ENCODE measurements at places on chromosomes 1 and 21.

- DNase-seq = no peak
Measured at GRCh38 chr1:247701338-247701737, 15.1 kb downstream of the OR6F1 start.

DNA sequence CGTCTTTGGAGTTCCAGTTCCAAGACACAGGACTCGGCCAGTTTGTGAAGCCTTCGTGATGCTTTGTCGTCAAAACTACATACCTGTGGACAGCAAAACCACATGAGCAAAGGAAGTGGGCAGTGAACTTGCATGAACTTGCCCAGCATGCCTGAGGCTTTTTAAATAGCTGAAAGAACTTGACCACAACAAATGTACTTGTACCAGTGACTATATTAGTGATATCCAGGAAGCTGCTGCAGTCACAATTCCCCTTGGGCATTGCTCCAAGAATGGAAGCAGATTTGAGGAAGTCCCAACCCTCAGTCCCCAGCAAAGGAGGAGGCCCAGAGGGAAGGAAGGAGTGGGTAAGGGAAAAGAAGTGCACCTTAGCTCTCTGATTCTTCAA lies 2.6 kb downstream of the FUCA1 start:
- DNase-seq = no peak

- DNase-seq = no peak
Measured at GRCh38 chr1:21200767-21201166, 24.1 kb upstream of the EIF4G3 start.

- DNase-seq = no peak
Measured at GRCh38 chr1:230548357-230548756, 93.9 kb upstream of the COG2 start.

DNA sequence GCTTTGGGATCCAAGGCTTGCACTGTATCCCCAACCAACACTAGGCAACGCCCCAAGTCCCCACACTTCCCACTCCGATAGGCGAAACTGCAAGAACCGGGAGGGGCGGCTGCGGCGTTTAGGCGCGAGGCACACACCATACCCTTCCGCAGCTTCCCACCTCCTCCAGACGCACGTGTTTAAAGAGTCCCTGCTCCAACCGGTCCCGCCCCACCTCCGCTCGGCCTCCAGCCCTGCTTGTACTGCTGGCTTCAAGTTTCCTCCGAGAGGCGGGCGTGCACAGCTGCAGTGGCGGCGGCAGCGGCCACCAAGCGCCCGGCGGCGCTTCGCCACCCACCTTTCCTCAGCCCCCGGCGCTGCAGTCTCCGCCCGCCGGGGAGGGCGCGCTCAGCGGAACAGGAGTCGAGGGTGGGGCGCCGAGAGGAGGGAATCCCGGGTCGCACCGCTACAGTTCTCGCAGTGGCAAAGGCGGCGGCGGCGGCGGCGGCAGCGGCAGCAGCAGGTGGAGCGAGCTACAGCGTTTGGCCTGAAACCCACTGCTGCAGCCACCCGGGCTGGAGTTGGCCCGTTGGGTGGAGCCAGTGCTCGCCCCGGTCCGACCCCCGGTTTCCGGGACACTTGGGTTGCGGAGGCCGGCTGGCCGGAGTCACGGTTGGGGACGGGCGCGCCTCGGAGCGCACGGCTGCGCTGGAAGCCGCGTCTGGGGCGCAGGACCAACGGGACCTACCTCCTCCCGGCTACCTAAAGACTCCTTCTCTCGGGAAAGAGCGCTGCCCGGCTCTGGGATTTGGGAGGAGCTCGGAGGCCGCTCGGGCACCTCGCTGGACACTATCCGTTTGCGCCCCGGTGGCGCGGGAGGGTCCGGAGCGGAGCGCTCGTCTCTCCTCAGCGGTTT lies at the start of gene CNIH3:
Gene CNIH3, plus strand, starts transcription at position 457 of the 895 bp plus-strand sequence. CDS start 858 bp downstream, outside the sequence.
- peak; percentile 87 for DNase-seq

DNA sequence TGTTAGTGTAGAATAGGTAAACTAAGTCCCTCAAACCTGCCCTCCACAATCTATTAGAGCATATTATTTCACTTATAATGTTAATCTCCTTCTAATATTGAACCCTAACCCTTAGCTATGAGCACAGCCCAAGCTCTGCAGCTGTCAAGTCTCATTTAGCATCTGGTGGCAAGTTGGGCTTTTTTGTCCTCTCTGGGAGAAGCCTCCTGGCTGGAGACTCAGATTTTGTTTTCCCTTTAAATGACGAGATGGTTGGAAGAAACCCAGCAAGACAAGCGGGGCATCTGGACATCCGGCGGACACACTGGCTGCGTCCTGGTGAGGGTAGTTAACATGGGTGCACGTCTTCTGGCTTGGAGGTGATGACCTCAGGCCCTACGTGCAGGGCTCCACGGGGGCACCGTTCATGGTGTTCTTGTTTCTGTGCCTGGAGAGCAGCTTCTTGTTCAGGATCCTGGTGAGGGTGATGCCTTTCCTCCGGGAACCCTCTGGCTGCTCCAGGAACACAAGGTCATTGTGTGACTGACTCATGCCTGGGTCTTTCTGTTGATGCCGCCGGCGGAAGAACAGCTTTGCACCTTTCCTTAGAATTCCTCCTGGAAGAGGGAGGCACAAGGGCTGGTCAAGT lies 9.7 kb upstream of the PRDM15 start:
- DNase-seq = no peak

GRCh38 chr1:23611601-23612327 lies 52.5 kb upstream of the ID3 start:
- no peak for DNase-seq

- no peak for DNase-seq
Measured at GRCh38 chr1:116690396-116690848, 22.9 kb upstream of the IGSF3 start.

- DNase-seq = peak; percentile 44
Measured at GRCh38 chr21:26686278-26686677, 113.2 kb upstream of the CYYR1 start.

DNA sequence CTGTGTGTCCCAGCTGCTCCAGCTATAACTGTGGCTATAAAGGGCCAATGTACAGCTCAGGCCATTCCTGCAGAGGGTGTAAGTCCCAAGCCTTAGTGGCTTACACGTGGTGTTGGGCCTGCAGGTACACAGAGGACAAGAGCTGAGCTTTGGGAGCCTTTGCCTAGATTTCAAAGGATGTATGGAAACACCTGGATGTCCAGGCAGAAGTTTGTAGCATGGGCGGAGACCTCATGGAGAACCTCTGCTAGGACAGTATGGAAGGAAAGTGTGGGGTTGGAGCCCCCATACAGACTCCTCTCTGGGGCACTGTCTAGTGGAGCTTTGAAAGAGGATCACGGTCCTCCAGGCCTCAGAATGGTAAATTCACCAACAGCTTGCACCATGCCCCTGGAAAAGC lies 113.9 kb downstream of the RGS21 start:
- DNase-seq = no peak

DNA sequence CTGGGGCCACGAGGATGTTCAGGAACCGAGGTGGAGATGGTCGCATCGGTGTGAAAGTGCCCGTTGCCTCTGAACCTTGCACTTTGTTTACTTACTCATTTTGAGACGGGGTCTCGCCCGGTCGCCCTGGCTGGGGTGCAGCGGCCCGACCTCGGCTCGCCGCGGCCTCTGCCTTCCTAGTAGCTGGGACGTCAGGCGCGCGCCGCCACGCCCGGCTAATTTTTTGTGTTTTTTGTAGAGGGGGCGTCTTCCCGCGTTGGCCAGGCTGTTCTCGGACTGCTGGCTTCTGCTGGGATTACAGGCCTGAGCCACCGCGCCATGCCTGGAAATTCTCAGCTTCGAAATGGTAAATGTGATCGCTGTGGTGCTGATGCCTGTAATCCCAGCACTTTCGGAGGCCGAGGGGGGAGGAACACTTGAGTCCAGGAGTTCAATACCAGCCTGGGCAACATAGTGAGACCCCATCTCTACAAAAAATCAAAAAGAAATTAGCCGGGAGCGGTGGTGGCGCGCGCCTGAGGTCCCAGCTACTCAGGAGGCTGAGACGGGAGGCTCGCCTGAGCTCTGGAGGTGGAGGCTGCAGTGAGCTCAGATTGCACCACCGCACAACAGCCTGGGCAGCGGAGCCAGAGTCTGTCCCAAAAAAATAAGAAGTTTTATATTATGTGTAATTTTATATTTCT lies 684 bp upstream of the MRPL20 start:
- peak; percentile 16 for DNase-seq

- peak; percentile 53 for DNase-seq
Measured at GRCh38 chr21:14273736-14274538, 58.0 kb downstream of the RBM11 start.

DNA sequence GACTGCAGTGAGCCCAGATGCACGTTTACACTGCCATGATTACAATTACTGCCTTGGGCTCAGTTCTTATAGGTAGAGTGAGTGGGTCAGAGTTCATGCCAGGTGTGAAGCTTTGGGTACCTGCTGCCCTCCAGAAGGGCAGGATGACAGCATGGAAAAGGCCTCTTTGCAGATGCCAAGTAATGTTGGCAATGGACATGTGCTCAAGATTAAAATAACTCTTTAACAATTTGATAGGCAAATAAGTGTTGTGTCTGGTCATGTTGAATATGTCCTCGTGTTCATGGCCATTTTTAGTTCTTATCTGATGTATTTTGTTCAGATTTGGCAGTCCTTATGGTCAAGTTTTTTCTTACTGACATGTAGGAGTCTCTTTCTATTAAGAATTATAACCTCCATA lies 34.8 kb downstream of the S100B start:
- DNase-seq = no peak

DNA sequence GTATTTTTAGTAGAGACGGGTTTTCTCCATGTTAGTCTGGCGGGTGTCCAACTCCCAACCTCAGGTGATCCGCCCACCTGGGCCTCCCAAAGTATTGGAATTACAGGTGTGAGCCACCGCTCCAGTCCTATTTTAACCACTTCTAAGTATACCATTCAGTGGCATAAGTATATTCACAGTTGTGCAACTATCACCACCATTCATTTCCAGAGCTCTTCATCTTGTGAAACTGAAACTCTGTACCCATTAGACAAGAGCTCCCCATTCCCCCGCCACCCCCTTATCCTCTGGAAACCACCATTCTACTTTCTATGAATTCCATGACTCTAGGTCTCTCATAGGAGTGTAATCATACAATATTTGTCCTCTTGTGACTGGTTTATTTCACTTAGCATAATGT lies 40.2 kb upstream of the CAMTA1 start:
- no peak for DNase-seq

DNA sequence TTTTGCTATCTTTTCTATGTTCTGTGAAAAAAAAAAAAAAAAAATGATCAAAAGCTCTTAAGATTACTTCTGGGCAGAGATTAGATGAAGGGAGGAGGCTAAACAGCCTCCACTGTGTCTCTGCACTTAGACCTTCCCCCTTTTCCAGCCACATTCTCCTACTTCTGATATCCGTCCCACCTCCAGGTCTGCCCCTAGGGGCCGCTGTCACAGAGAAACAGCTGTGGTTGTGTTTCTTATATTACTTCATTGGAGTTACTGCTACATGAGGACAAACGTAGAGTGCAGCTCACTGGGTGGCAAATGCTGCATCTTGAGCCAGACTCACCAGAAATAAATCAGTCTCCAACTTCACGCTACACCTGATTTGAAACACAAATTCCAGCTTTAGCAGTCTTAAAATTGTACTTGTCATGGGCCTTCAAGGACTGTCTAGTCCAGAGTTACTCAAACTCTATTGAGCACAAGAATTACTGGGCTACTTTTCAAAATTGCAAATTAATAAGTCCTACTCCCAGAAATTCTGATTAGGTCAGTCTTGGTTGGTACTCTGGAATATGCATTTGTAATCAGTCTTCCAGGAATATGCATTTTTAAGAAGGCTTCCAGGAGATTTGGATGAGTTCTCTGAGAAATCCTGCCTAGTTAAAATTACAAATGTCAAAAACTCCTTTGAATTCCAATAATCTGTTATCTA lies 125.2 kb upstream of the PTBP2 start:
- peak; percentile 79 for DNase-seq

DNA sequence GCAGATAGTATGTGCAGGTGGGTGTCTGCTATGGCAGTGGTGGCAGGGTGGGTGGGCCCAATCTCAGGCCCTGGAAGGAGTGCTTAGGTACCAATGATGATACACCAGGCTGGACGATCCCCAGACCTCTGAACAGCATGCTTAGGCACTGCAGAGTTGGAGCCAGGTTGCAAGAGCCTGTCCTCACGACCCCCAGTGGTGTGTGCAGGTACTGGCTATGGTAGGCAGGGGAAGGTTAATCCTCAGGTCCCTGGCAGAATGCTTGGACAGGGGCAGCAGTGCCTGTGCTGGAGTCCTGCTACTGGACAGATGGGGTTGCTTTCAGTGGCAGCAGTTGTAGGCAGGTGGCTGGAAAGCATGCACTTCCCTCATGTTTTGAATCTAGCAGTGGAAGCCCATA lies 100.5 kb upstream of the NEK7 start:
- peak; percentile 55 for DNase-seq

DNA sequence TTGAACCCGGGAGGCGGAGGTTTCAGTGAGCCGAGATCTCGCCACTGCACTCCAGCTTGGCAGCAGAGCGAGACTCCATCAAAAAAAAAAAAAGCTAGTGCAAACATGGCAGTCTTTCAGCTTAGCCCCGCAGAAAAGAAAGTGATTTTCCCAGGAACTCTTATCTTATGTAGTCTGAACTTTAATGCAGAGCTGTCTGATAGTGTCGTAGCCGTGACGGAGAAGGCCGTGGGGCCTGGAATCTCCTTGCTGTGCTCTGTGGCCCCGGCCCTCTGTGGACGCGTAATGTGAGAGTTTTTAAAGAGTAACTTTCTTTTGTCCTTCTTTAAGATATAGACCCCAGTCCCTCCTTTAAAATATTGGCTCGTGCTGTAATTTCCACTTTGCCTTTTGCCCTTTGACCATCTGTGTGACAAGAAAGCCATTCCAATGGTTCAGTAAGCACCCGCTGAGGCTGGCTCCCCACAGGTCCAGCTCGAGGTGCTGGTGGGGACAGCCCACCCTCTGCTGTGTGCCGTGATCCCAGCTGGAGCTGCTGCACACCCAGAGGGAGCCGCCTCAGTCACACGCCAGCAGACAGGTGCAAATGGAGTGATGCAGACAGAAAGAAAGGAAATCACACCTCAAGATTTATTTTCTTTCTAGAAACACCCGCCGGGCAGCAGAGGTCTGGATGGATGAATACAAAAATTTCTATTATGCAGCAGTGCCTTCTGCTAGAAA lies 164.0 kb downstream of the PGBD5 start:
- DNase-seq = no peak

Data from iPS-NIHi11 (cell line).